ENCODE measurements at places on chromosomes 12 and 14. TPM values are rescaled to one million over a fixed set of nuclear protein-coding genes. Genes with fewer than 3 reads are reported as not detected.

DNA sequence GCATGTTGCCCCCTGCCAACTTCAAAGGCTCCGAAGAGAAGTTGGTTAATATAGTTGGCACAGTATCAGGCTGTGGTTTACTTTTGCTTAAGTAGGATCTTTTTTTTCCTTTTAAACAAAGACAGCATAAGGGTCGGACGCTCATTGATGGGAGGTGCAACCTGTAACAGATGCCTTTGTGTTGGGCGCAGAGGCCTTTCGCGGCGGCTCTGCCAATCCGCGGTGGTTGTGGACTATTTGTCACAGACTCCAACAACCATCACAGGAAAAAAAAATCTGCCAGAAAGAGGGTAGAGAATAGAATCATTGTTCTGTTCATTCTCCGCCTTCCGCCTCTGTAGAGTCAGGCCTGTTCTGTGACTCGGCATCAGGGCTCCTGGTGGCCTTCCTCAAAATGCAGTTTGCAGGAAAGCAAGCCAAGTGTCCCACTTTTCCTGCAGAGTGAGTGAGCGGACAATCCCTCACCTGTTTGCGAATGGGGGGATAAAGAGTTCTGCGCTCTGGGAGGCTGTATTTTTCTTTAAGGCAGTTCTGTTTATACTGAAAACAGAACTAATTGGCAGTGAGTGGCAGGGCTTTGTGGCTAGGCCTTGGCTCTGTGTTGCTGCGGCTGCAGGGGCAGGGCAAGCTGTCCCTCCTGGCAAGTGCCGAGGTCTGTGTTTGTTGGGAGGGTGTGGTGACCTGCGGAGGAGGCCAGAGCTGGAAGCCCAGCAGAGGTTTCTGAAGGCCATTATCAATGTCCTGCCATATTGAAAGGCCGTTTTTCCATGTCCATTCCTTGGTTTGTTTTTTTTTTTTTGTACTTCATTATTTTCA, 83.0 kb upstream of the PIWIL1 start:
- no peak for DNase-seq

GRCh38 chr12:69055706-69056105, 122.7 kb upstream of the CPM start:
- peak; percentile 21 for DNase-seq

DNA sequence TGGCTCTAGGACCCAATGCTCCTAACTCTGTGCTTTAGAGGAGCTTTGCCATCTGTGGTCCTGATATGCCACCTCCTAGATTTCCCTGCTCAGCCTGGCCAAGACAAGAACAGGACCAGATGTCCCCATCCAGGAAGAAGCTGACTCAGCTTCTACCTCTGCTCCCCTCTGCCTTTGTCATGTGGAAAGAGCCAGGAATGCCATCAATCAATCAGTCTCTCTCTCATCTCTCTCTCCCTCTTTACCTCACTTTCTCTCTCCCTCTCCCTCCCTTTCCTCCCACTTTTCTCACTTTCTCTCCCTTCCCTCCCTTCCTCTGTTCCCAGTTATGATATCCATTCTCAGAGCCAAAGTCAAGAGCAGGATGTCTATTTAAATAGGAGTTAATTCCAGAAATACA, 892.5 kb upstream of the TMEM132C start:
- no peak for DNase-seq

GRCh38 chr14:101707068-101707842, 54.3 kb upstream of the PPP2R5C start:
- DNase-seq, result peak; percentile 32

GRCh38 chr14:100586153-100586402, 1.1 kb downstream of the BEGAIN start:
- DNase-seq, result no peak

DNA sequence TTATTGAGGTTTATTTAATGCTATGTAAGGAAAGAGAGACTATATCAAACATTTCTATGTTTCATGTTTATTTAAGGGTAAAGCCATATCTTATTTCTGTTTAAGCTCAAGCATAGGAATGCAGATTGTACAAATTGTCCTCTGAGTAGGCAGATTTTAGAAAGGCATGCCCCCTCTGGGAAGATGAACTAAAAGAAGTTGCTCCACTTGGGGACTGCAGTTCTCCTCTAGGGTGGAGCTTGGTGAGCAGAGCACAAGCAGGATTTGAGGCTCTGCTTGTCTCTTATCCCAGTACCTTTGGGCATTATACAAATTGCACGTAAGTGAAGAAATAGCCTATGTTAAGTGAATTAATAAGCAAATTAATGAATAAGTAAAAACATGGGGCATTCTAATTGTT, 96.2 kb upstream of the PDE3A start:
- no peak for DNase-seq

- no peak for DNase-seq
These were observed 95.9 kb downstream of the OTOGL start for GRCh38 chr12:80195074-80195726.

DNA sequence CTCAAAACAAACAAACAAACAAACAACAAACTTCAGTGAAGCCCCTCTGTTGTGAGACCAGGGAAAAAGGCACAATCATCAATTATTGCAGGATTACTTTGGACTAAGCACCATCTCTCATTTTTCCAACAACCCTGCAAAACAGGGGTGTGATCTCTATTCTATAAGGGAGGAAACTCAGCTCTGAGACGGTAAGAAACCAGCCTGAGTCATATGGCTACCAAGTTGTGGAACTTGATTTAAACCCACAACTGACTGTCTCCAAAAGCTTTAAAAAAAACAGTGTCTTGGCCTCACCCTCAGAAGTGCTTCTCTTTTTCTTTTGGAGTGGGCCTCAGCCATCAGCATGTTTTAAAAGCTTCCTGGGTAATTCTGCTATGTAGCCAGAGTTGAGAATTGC, 49.8 kb downstream of the RIN3 start:
- DNase-seq, result no peak

DNA sequence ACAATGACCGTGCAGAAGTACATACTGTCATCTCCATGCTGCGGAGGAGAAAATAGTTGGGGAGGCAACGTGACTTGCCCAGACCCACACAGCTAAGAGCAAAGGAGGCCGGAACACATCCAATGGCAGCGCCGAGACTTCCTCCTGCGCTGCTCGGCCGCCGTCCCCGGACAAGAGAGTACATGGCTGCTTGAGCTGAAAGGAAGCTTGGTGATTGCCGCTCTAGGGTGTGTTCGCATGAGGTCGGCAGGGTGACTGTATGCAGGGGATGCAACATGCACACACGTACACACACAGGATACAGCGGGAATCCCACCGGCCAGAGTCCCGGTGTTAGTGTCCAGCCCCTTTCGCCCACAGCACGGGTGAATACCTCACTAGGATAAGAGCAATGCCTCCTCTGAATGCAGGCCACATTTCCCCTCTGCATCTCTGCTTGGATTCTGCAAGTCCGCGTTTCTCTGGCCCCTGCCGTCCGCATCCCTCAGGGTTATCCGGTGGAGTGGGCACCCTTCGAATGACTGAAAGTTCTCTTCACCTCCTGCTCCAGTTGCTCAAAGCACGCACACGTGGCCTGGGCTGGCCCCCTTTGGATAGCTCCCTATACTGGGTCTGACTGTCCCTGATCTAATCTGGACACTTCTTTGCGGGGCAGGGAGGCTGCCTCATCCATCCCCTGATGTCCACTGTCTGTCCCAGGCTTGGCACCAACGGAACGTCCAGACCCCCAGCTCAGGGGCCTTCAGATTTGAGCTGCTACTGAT, 78.8 kb downstream of the GSC start:
- no peak for DNase-seq

- DNase-seq, result no peak
These were observed 43.4 kb downstream of the PRIMA1 start for GRCh38 chr14:93744876-93745275.

DNA sequence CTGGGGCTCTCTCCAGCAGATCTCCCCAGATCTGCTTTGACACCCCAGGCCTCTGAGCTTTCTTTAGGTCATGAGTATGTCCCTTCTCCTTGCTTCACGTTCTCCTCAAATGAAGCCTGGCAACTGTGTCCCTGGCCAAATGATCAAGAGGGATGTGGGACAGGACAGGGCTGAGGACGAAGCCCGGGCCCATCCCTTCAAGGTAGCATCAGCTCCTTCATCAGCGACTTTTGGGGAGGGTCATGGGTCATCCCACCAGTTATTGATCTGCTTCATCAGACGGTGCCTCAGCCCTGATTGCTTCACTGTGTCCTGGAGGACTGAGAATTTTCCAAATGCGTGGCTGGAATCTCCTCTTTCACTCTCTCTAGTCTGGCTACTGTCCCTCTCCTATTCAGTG, 32.3 kb downstream of the ACADS start:
- peak; percentile 46 for DNase-seq

- DNase-seq, result no peak
These were observed 357.0 kb downstream of the BCAT1 start for GRCh38 chr12:24591715-24592440.

- DNase-seq, result no peak
These were observed 14.1 kb upstream of the NT5DC3 start for GRCh38 chr12:103855036-103855712.

- no peak for DNase-seq
These were observed 66.1 kb downstream of the SMOC1 start for GRCh38 chr14:69945347-69945746.

GRCh38 chr12:8572507-8572906, 31.8 kb upstream of the CLEC4E start:
- no peak for DNase-seq

The KRT6A gene
- total RNA-seq, result not detected

The FAM90A1 gene
- not detected for total RNA-seq

The ARL1 gene
- 52.6 TPM for total RNA-seq

The SPSB2 gene
- total RNA-seq, result 4.6 TPM

The PLEKHG7 gene
- not detected for total RNA-seq

The KRT86 gene
- not detected for total RNA-seq

The TMEM229B gene
- total RNA-seq, result 0.07 TPM

The SLC6A13 gene
- not detected for total RNA-seq

The VRTN gene
- not detected for total RNA-seq
